ENCODE measurements at places on chromosomes 3 and 15. TPM values are rescaled to one million over a fixed set of nuclear protein-coding genes. Genes with fewer than 3 reads are reported as not detected.

SLC22A13 gene
- total RNA-seq = not detected

RLBP1 gene
- total RNA-seq = not detected

- DNase-seq = no peak
Observed at GRCh38 chr3:123853686-123854372, 30.3 kb downstream of the MYLK start.

ABHD10 gene
- 36.7 TPM for total RNA-seq

DNA sequence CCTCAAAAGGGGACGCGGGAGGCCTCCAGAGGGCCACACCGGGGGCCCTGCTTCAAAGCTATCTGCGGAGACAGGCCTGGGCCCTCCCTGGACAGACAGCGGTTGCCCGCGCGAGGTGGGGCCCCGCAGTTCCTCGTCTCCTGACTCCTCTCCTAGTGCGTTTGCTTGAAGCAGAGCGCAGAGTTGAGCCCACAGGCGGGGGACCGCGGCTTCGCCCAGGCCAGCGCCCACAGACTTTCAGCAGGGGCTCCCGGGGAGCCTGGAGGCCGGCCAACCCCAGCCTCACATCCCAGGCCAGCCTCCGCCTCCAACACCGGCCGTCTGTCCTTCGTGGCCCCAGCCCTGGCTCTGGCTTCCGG is 540 bp upstream of the ADAMTS7 start:
- DNase-seq = no peak

DNA sequence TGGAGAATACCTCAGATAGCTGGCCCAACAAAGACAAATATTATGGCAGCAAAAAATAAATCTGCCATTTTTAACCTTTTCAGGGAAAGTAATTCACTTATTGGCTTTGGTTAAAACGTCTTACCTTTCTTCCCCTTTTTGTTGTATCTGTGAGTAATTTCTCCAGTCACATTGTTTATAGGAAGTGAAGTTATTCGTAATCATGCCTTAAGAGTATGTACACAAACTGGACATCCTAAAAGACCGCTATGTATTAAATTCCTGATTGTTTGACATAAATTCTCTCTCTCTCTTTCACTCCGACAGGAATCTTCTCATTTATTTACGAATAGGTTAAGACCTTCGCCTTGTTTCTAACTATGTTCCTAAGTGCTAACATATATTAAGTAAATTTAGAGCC is 474.0 kb downstream of the MECOM start:
- DNase-seq = no peak
